ENCODE measurements at places on chromosomes 11 and 22.

GRCh38 chr11:65981972-65982823 is 19.8 kb downstream of the EIF1AD start:
- no peak for DNase-seq

DNA sequence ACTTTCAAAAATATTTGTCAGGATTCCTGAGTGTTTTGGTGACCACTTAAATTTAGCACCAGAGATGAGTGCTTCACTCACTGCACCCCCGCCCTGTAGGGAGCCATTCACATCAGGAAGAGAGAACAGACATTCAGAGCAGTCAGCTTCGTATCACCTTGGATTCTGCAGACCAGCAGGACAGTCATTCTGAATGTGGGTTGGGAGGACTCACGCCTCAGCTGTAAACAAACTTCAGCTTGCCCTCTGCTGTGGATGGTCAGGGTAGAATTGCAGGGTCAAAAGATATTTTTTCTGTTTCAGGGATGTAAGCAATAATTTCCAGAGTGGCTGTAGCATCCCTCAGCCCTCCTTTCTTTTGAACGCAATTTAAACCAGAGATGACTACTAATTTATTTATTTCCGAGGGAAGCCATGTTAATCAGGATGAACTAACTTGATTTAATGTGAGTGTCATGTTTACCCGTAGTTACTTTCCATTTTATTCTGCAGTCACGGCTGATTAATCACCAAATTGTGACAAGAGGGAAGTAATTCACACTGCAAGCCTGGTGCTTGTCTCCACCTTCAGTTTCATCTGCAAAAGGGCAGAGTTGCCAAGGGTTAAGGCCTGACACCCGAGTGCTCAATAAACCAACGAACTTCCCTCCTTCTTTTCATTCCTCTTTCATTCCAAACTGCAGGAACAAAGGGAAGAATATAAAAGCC is 174.2 kb upstream of the DDI1 start:
- no peak for DNase-seq

DNA sequence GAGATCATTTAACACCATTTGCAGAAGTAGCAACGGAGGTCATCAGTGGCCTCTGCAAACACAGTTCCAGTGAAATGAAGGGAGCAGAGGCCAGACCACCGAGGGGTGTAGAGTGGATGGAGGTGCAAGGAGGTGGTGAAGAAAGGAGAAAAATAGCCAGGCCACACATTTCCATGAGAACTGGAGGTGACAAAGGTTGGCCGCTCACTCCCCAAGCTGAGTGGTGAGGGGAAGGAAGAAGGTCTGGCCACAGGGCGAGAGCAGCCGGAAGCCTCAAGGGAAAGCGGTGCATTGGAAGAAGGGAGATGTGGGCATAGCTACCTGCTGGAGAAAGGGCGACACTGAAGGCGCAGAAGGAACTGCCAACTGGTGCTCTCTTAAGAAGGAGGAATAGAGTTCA is 20.1 kb upstream of the TMPRSS4 start:
- no peak for DNase-seq

GRCh38 chr11:11732116-11732515 is 109.7 kb upstream of the USP47 start:
- DNase-seq = no peak

GRCh38 chr11:73237471-73238290 is 19.6 kb downstream of the P2RY2 start:
- DNase-seq = no peak

DNA sequence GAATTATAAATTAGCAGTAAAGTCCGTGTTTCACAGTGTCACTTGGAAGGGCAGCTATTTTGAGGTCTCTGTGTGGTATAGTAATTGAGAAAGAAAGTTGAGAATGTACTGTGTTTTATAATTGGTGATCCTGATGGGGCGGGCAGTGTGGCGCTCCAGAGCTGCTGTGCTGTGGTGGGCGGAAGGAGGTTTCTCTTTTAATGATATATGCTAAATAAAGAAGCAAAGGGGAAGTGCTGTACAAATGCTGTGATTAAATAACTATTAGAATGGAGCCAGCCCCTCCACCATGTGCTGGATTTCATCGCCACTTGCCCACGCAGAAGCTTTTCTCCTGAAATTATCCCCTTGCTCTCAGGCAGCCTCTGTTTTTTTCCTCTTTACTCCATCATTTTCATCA is 24.6 kb downstream of the ATXN10 start:
- no peak for DNase-seq

DNA sequence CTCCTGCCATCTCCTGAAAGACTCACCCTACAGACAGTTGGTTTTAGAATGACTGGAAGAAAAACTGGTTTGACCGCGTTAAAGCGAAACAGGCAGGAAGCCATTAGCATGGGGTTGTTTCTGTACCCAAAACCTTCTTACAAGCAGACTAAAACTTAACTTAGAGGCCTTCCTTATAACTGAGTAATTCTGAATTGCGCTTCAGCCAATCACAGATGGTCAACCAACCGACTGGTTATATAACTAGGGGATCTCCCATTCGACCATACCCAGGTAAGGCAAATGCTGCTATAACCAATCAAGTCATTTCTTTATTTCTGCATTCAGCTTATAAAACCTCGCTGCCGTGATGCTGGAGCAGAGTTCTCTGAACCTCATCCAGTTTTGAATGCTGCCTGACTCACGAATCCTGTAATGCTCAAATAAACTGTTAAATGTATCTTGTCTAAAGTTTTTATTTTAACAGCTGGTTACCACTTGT is 87.8 kb upstream of the DRD2 start:
- DNase-seq = no peak

DNA sequence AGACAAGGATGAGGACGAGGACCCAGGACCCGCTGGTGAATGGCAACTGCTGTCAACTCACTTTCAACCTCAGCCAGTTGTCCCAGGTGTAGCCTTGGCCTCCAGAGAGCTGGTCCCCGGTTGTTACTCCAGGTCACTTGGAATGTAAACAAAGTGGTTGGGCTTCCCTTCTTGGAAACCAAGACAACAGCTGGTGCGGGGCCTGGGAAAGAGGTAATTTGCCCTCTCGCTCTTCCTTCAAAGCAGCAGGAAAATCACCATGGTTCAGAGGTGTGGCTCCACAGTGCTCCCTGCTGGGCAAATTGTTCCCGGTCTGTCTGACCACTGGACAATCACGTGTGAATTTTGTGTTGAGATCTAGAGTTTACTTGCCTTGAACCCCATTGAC is 15.0 kb downstream of the SLC1A2 start:
- DNase-seq = no peak

GRCh38 chr11:47162426-47162825 is 14.3 kb downstream of the ARFGAP2 start:
- DNase-seq = no peak

DNA sequence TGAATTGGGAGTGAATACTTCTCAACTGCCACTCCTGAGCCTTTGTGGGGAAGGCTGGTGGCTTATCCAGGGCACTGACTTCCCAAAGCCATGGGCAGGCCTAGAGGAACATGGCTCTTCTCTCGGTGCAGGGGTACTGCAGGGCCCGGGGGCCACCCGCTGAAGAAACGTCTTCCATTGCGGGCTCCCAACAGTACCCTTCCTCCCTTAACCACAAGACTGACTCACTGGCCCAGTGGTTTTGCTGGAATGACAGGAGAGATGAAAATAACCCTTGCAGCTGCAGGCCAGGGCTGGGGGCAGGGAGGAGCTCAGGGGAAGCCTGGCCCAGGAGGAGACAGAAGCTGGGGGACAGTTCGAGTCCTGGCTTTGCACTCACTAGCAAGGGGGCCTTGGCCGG is 13.5 kb downstream of the TXN2 start:
- no peak for DNase-seq

DNA sequence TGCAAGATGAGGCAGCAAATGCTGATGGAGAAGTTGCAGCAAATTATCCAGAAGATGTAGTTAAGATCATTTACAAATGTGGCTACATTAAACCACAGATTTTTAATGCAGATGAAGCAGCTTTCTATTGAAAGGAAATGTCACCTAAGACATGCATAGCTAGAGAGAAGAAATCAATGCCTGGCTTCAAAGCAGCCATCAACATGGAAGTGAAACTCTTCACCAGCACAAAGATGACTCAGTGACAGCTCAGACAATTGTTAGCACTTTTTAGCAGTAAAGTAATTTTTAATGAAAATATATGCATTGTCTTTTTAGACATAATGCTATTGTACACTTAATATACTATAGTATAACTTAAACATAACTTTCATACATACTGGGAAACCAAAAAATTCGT is 71.4 kb downstream of the FANCF start:
- no peak for DNase-seq

- DNase-seq = no peak
Observed at GRCh38 chr11:112459001-112459400, 198.3 kb upstream of the PLET1 start.

DNA sequence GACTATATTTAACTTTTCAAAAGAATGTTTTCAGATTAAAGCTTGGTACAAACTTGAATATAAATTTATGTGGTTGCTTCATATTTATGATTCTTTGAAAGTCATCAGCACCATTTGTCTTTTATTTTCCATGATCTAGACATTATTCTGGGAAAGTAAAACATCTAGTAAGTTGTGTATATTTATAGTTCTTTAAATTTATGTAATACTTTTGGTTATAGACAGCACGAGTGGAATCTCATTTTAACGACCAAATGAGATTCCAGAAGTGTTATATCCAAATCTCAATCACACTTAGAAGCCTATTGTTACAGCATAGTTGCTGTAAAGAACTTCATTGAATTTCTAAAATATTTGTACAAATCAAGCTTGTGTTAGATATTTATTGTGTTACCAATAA is 212.3 kb downstream of the DDX10 start:
- DNase-seq = no peak

DNA sequence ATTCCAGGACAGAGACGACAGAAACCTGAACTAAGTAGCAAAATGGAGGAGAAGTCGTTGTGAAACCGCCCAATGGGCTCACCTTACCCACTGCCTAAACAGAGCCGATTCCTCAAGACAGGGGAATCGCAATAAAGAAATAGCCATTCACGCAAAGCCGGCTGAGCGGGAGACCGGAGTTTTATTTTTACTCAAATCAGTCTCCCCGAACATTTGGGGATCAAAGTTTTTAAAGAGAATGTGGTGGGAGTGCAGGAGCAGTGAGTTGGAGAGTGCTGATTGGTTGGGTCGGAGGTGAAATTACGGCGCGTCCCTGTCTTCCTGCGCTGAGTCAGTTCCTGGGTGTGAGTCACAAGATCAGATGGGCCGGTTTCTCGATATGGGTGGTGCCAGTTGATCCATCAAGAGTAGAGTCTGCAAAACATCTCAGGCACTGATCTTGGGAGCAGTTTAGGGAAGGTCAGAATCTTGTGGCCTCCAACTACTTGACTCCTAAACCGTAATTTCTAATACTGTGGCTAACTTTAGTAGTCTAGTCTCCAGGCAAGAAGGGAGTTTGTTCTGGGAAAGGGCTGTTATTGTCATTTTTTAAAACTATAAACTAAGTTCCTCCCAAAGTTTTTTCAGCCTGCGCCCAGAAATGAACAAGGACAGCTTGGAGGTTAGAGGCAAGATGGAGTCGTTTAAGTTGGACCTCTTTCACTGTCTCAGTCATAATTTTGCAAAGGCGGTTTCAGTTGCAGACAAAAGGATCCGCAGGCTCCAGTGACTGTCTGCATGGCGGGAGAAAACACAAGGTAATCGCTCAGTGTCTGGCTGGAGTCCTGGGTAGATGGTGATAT is 34.1 kb downstream of the OR4D9 start:
- no peak for DNase-seq

GRCh38 chr11:2209900-2210321 is 38.3 kb upstream of the TH start:
- no peak for DNase-seq

DNA sequence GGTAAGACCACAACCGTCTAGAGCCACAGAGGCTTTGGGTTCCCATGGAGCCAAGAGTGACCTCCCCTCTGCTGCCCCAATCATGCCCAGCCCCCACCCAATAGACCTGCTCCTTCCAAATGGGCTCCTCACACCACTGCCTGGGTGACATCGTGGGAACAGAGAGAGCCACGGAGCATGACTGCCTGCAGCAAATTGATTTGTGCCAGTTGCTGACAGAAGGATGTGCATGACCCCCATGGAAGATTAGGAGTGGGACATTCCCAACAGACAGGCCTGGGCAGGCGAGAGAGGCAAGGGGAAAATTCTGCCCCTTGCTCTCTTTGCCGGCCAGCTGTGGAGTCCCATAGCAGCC is 88.5 kb downstream of the TENM4 start:
- no peak for DNase-seq

- peak; percentile 26 for DNase-seq
Observed at GRCh38 chr11:27423125-27423524, 49.5 kb downstream of the LGR4 start.

- DNase-seq = no peak
Observed at GRCh38 chr11:127632546-127632945, 632.0 kb upstream of the KIRREL3 start.

DNA sequence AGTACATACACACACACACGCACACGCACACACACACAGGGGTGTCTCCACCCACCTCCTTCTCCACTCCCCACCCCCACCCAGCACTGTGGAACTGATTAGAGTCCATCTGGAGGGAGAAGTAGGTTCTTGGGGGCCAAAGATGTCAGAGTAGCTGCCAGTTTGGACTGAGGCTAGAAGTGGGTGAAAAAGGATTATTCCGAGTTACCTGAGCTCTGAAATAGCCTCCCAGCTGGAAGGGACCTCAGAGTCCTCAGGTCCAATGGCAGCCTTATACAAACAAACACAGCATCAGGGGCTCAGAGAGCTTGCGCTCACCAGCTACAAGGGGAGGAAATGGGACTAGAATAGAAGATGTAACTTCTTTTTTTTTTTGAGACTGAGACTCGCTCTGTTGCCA is 20.8 kb downstream of the IL10RA start:
- no peak for DNase-seq

- no peak for DNase-seq
Observed at GRCh38 chr11:85127349-85127748, 499.8 kb downstream of the DLG2 start.

DNA sequence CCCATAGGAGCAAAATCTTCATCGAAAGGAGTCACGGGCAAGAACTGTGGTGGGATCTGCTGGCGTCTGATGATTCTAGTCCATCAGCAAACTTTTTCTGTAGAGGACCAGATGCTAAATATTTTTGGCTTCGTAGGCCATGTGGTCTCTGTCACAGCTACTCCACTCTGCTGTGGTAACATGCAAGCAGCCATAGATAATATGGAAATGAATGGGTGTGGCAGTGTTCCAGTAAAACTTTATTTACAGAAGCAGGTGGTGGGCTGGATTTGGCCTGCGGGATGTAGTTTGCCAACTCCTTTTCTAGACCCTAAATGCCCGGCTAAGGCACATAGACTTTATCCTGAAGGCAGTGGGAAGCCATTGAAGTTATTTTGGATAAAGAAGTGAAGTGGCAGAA is 32.9 kb downstream of the BMAL1 start:
- DNase-seq = no peak

DNA sequence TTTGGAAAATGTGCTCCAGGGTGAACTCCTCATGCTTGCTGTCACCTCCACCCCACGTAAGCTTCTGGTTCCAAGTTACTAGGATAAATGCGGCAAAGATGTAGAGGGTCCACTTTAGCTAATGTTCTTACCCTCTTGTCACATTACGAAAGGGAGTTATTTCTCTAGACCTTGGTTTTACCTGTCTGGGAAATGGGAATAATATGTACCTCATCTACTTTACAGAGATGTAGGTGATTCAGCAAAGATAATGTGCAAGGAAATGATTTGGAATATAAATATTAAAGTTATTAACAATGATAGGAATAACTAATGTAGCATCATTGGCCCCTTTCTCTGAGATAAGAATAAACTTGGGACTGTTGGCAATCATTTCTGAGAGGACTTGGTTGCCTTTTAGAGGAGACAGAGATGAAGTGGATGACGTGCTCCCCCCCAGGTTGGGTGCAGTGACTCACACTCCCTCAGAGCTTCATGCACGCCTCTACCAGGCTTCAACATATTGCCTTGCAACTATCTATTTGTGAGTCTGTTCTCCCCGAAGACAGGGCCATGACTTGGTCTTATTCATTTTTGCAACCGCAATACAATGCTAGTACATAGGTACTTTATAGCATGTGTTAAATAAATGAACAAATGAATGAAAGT is 97.1 kb downstream of the ME3 start:
- DNase-seq = no peak

Data from NCI-H2081 (cell line).